ENCODE measurements at places on chromosomes 12 and 14.
A peak's percentile ranks its signal among the peaks of the same experiment; 100 is the strongest.

- no peak for DNase-seq
These were observed 174.5 kb downstream of the TSPAN9 start for GRCh38 chr12:3251691-3252090.

DNA sequence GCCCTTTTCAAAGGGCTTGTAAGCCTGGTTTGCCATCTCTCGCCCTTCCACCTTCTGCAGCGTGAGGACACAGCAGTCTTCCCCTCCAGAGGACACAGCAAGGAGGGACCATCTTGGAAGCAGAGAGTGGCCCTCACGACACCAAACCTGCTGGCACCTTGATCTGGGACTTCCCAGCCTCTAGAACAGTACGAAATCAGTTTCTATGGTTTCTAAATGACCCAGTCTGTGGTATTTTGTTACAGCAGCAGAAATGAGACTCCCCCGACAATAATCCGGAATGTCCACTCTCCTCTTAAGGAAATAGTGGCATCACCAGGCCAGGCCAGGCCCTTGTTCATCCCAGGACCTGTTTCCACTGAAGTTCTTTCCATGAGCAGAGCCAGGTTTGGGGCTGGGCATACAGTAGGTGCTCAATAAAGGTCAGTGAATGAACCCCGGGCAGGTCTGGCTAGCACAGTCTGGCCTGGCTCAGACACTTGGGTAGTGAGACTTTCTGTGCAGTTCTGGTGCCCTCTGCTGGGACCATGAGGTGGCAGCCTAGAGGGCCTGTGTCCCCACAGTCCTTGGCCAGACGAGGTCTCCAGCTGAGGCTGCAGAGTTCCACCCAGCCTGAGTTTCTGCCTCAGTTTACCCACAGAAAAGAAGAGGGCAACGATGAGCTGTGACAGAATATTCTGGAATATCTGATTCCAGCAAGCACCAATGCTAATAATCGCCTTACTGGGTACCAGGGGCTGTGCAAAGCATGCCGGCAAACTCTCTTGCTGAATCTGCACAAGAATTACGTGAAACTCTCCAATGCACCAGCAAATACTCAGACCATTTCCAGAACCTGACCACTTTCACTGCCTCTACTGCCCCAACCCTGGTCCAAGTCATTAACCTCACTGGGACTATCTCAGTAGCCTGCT is 14.0 kb downstream of the ABCB9 start:
- DNase-seq = peak; percentile 59

GRCh38 chr12:6955108-6956020 is 4.2 kb downstream of the PTPN6 start:
- no peak for DNase-seq

- DNase-seq = no peak
These were observed 567.2 kb downstream of the SNAPC1 start for GRCh38 chr14:62329427-62329826.

DNA sequence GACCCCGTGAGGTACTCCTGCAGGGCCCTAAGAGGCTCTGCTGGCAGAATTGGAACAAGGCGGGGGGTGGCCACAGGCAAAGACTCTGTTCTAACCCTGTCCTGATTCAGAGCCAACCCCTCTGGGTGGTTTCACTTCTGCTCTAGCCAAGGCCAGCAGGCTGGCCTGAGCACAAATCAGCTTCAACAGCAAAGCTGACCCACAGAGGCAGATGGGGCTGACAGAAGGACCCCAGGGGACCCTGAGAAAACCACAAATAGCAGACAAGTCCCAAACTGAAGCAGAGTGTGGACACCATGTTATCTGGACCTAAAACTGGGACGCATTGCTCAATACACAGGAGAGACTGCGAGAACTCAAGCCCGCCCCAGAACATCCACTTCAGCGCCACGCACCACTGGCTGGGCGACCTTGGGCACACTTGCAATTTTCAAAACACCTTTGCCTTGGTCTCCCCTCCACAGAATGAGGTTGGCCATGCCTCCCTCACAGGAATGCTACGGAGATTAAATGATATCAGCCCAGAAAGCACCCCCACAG is 76.4 kb upstream of the DICER1 start:
- no peak for DNase-seq

DNA sequence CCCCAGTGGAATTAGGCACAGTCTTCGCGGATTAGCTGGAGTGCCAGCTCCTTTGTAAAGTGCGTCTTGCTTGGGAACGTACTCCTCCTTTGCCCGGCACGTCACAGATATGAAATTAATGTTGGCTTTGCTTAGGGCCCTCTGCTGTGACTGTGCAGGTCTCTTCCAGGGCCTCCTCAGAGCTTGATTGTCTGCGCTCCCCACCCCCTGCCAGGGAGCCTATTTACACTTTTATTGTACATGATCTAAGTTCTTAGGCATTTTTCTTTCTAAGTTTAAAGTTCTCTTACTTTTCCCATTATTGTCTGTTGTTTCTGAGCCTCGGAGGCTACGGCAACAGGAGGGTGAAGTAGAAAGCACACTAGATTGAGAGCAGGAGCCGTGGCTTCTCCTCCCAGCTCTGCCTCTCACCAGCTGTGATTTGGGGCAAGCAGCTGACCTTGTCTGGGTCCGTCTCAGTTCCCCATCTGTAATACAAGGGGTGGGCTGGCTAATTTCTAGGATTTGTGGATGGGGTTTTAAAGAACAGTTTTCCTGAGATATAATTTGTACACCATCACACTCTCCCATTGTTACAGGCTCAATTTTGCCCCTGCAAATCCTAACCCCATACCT is 81.8 kb downstream of the TSPAN9 start:
- no peak for DNase-seq

GRCh38 chr12:27480016-27480415 is 33.5 kb downstream of the SMCO2 start:
- no peak for DNase-seq

GRCh38 chr12:47744005-47744651 is 14.6 kb downstream of the RAPGEF3 start:
- peak; percentile 78 for DNase-seq

DNA sequence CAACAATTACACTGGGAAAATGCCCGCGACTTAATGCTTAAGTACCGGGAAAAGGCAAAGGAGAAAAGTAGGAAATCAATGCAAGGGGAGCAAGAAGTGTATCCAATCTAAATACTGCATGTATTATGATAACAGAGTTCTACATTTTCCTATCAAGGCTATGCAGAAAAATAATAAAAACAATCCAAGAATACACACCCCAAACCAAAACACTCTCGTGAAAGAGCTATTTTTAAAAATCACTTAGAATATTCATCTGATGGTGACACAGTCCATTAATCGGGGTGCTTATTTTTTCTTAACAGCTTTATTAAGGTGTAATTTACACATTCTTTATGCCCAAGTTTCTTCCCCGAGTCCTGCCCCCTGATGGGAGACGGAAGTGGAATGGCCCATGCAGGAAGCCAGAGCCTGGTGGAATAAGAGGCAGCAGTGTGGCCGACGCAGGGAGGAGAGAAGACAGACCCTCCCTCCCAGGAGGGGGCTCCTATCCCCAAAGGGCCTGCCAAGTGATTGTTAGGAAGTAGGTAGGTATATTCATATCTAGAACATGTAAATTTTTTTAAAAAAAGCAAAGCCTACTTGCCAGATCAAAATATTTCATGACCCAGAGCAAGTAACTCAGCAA is 174.3 kb downstream of the FOXN3 start:
- no peak for DNase-seq

GRCh38 chr14:101359221-101360053 is 201.9 kb upstream of the DIO3 start:
- DNase-seq = no peak

GRCh38 chr14:99189201-99189801 is 82.7 kb downstream of the BCL11B start:
- no peak for DNase-seq

DNA sequence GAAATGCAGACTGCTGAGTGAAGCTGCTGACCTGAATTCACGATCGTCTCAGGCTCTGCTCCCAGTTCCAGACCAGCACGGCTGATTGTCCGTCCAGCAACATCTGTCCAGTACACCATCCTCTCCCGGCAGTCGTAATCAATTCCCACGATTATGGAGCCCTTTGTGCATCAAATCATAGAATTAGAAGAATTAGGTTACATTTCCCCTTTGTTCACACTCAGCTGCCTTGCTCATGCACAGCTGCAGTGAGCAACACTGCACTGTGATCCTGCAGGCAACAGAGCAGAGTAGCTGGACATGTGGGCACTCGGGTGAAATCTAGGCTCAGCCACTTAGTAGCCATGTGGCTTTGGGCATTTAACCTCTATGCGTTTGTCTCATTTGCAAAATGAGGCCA is 22.2 kb downstream of the RTRAF start:
- no peak for DNase-seq

GRCh38 chr12:108701779-108702441 is 29.4 kb downstream of the CORO1C start:
- DNase-seq = no peak

GRCh38 chr12:116037941-116038837 is 239.3 kb downstream of the MED13L start:
- DNase-seq = no peak

- peak; percentile 60 for DNase-seq
These were observed 1.3 kb downstream of the CHST11 start for GRCh38 chr12:104457746-104458693.

Data from MM.1S (cell line).